ENCODE measurements at places on chromosomes 3 and 15.

DNA sequence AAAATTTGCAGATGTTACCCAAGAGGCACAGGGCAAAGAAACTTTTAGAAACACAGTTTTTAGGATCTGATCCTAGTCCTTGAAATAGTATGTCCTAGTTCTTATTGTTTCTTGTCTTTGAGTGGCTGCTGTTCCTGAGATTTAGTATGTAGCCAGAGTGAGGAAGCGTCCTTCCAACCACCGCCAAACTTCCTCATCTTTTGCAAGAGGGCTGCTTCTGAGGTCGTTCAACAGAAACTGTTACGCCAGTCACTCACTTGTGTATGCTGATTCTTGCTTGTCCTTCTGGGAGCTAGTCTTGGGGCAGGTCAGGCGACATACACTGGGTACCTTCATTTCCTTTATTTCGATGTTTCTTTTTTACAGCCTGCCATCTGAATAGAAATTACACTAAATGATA is 577.3 kb upstream of the ZNF717 start:
- no peak for DNase-seq

- no peak for DNase-seq
These were observed 59.6 kb downstream of the ABTB1 start for GRCh38 chr3:127732303-127732702.

DNA sequence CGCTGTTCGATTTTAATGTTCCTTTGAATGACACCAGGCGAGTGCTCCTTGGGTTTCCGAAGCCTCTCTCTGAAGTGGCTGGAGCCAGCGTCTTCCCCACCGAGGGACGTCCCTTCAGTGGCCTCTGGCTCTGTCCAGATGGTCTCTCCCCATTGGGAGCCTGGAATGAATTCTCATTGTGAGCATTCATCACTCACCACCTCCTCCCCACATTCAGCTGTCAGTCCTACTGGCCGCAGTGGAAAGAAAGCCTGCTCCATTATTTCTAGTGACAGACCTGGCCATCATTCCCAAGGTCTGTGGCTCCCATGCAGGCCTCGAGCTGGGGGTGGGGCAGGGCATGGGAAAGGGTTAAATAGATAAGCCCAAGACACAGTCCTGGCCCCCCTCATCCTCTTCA is 35.2 kb downstream of the ZNF710 start:
- no peak for DNase-seq

DNA sequence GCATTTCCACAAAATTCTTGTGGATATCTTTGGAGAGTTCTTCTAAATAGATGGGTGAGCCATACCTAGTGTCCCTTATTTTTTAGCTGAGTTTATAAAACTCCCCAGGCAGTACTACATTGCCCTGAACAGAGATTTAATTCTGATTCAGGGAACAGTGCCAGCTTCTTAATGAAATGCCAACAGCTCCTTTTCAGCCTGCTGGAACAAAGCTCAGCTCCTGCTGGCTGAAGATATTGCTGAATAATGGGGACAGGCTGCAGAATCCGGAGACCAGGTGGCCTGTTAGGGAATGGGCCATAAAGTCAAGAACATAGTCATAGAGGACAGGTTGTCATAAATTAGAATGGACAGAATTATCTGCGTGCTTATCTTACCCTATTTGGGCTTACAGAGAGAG is 8.9 kb downstream of the HGD start:
- no peak for DNase-seq

DNA sequence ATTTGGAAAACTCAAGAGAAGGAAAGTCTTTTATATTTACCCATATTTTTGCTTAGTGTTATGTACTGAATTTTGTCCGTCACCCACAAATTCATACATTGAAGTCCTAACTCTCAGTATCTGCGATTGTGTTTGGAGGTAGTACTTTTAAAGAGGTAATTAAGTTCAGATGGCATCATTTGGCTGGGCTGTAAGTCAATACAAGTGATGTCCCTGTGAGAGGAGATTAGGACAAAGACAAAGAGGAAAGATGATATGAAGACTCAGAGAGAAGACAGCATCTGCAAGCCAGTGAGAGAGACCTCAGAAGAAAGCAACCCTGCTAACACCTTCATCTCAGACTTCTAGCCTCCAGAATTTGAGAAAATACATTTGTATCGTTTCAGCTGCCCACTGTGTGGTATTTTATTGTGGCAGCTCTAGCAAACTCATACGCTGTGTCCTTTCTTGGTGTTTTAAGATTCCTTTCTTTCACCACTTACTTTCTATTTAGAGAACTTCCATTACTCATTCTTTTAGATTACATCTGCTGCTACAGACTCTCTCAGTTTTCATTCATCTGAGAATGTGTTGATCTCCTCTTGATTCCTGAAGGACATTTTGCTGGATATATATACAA is 17.0 kb downstream of the LRCH3 start:
- DNase-seq = no peak

GRCh38 chr3:74403307-74403706 is 211.2 kb downstream of the CNTN3 start:
- no peak for DNase-seq

DNA sequence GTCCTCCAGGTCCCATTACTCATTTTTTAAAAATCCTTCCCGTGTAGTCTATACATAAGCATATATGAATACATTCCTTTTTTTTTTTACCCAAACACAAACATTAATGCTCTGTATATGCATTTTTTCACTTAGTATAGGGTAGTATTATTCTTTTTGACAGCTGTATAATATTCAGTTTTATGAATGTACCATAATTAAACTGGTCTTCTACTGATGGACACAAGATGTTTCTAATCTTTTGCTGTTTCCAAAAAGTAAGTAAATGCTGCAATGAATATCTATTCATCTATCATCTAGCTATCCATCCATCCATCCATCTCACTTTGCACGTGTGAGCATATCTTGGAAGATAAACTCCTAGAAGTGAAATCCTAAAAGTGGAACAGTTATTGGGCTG is 110.8 kb downstream of the IGF2BP2 start:
- no peak for DNase-seq

- no peak for DNase-seq
These were observed 12.0 kb downstream of the CSRNP1 start for GRCh38 chr3:39141171-39141995.

DNA sequence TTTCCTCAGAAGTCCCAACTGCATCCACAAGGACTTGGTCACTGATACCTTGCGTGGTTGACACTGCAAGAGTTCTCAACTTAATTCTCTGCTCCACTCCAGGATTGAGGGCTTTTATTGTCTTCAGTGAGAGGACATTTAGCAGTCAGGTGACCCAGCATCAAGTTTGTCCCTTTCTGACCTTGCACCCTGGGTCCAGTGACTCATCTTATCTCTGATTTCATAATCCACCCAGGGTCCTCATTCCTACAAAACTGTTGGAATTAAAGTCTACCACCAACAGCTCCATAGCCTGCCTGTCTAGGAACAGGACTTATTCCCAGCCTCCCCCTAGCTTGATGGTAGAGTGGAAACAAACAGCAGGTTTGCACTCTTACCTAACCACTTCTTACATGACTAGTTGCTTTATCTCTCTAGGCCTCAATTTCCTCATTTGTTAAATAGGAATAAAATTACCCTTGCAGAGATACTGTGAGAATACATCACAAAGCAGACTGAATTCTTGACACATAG is 151.3 kb upstream of the LPP start:
- DNase-seq = no peak
